Vagina (tissue), 2 donors: ENCODE measurements at places on chromosomes 1 and 21.

DNA sequence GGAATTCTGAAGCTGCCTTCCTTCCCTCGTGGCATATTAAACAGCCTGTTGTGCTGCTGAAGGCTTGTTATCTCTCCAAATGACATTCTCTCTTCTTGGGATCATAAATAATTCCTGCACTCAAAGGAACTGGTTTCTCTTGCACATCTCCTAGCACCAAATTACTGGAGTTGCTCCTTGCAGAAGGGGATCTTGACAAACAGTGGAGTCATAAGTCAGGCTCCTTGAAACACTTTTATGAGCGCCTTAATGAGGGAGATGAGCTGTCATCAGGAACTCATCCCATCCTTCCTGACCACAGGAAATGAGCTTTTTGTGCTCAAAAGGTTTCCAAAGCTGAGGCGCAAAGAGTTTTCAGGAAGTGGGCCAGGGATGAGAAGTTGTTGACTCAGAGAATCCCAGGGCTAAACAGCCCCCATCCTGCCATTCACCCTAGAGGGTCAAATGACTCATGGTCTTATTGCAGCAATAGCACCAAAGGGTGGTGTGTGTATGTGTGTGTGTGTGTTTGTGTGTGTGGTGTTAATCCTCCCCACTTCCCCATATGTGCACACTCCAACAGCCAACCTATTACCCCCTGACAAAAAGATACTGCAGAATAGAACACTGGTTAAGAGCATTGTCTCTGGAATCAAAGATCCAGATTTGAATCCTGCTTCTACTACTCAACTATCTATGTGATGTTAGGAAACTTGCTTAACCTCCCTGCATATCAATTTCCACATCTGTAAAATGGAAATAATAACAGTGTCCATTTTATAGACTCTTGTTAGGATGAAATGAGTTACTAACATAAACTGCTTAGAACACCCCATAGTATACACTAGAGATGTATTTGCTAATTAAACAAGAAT is 2.8 kb upstream of the PHC2 start:
- no peak for DNase-seq
- no peak overlapping the region for H3K4me3 ChIP-seq
- no peaks in the 10 kb centered on the region for H3K27me3 ChIP-seq
- peak overlapping the region; percentile 53 for H3K27ac ChIP-seq

DNA sequence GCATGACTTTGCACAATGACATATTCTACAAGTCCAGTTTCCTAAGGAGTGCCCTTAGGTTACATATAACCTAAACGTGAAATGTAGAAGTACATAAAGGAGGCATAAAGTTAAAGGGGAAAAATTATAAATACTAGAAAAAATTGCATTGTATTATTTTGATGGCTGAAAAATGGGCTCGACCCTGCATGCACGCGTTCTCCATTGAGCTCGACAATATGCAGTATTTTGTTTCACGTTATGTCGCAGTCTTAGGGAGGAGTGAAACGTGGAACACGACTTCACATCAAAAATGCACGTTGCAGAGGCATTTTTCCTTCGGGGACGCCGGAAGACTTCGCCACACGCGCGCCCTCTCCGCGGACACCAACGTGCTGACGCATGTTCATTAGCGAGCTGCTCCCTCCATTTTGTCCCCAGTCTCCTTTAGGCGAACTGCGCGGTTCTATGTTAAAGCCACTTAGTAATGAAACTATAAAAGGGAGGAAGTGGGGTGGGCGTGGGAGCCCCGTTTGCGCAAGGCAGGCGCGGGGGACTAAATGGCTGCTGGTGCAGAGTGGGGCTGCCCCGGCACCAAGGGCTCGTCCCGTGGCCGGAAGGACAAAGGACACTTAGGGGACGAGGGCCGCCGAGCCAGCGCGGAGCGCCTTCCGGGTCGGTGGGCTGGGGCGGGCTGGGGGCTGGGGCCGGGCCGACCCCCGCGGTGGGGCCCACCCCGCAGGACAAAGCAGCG is 749 bp upstream of the COX20 start:
- peaks cover 34% of the 10 kb centered on the region for H3K4me1 ChIP-seq
- H3K27me3 ChIP-seq: no peaks in the 10 kb centered on the region
- H3K36me3 ChIP-seq: peaks cover 6% of the 10 kb centered on the region

DNA sequence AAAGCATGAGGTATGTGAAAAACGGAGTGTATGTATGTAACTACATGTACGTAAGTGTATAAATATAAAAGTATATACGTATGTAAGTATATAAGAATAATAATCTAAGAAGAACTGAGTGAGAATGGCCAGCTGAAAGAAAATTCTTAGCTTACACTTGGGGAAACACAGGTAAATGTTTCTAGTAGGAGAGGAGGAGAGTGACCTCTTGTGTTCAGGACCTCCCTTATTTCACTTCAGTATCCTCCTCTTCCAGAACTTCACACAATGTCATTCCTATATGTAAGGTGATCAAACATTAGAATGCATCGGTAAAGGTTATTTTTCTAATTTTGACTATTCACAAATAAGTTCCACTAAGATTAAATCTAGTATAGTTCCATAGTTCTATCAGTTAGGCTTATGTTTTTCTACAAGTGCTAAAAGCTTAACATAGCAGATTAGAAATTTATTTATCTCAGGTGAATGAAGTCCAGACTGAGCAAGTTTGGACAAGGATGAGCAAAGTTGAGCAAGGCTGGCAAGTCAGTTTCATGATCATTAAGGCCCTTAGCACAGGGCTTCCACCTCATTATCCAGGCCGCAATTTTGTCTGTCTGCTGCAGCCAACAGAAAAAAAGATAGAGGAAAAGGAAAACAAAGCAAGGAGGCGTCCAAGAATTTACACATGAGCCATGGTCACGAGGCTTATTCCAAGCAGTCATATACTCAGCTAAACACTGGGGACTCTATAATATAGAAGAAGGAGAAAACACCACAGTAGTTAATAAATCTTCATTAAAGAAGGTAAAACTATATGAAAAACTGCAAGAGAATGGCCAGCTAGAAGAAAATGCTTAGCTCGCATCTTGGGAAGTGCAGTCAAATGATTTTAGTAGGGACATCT is 7.1 kb upstream of the MROH9 start:
- H3K27me3 ChIP-seq: no peaks in the 10 kb centered on the region
- no peak overlapping the region for H3K27ac ChIP-seq
- peaks cover 18% of the 10 kb centered on the region for H3K4me1 ChIP-seq
- H3K4me3 ChIP-seq: no peak overlapping the region
- H3K36me3 ChIP-seq: no peaks in the 10 kb centered on the region
- DNase-seq: no peak

- DNase-seq: no peak
- no peaks in the 10 kb centered on the region for H3K36me3 ChIP-seq
- no peak overlapping the region for H3K4me3 ChIP-seq
- H3K4me1 ChIP-seq: peaks cover 6% of the 10 kb centered on the region
These were observed 4.3 kb downstream of the TP73 start for GRCh38 chr1:3656450-3657095.

- no peak overlapping the region for H3K27ac ChIP-seq
- no peak for DNase-seq
- no peaks in the 10 kb centered on the region for H3K4me1 ChIP-seq
- no peaks in the 10 kb centered on the region for H3K27me3 ChIP-seq
- no peak overlapping the region for H3K4me3 ChIP-seq
These were observed 61.6 kb downstream of the PTPRC start for GRCh38 chr1:198700396-198700795.

GRCh38 chr1:107680579-107680985 is 284.4 kb downstream of the VAV3 start:
- no peaks in the 10 kb centered on the region for H3K27me3 ChIP-seq
- no peak overlapping the region for H3K4me3 ChIP-seq
- H3K27ac ChIP-seq: no peak overlapping the region
- H3K4me1 ChIP-seq: peaks cover 20% of the 10 kb centered on the region

- no peak for DNase-seq
- no peak overlapping the region for H3K4me3 ChIP-seq
- no peaks in the 10 kb centered on the region for H3K36me3 ChIP-seq
- H3K4me1 ChIP-seq: no peaks in the 10 kb centered on the region
- no peak overlapping the region for H3K27ac ChIP-seq
These were observed 16.7 kb downstream of the NMNAT1 start for GRCh38 chr1:9960011-9960410.

DNA sequence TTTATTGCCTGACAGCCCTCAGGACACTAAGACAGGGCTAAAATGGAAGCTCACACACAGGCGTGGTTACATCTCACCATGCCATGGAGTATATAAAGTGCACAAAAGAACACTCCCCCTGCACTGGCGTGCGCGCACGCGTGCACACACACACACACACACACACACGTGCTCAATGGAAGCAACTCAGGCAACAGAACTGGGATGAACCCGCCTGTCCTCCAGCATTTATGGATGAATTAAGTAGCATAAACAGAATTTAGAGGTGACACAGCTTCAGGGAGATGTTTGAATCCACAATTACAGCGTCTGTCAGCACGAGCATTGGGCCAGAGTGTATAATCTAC is 146.5 kb upstream of the COA6 start:
- no peak overlapping the region for H3K27ac ChIP-seq
- H3K36me3 ChIP-seq: no peaks in the 10 kb centered on the region
- no peaks in the 10 kb centered on the region for H3K27me3 ChIP-seq
- DNase-seq: no peak
- H3K4me1 ChIP-seq: no peaks in the 10 kb centered on the region

DNA sequence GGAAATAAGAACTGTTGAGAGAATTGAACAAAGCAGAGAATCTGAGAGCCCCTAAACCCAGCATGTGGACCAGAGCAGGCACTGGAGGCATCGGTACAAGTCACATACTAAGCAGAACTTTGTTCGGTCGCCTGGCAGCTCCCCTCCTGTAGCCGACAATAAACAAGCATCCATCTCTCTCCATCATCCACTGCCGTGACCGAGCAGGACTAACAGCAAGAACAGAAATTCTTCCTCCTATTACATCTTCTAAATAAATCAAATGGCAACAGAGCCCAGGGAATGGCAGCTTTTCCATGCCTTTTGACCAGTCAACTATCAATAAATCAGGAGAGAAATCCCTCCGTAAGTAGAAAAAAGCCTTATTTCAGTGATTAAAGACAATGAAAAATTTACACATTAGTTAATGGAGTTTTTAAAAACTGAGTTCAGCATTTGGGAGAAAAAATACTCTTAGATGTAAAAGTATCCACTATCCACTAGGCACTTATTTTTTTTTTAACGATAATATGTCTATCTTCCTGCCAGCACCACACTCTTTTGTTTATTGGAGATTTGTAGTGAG is 36.5 kb downstream of the PTPN14 start:
- peaks cover 28% of the 10 kb centered on the region for H3K4me1 ChIP-seq
- no peak overlapping the region for H3K4me3 ChIP-seq
- H3K27me3 ChIP-seq: no peaks in the 10 kb centered on the region
- H3K36me3 ChIP-seq: no peaks in the 10 kb centered on the region
- no peak for DNase-seq
- H3K27ac ChIP-seq: no peak overlapping the region

DNA sequence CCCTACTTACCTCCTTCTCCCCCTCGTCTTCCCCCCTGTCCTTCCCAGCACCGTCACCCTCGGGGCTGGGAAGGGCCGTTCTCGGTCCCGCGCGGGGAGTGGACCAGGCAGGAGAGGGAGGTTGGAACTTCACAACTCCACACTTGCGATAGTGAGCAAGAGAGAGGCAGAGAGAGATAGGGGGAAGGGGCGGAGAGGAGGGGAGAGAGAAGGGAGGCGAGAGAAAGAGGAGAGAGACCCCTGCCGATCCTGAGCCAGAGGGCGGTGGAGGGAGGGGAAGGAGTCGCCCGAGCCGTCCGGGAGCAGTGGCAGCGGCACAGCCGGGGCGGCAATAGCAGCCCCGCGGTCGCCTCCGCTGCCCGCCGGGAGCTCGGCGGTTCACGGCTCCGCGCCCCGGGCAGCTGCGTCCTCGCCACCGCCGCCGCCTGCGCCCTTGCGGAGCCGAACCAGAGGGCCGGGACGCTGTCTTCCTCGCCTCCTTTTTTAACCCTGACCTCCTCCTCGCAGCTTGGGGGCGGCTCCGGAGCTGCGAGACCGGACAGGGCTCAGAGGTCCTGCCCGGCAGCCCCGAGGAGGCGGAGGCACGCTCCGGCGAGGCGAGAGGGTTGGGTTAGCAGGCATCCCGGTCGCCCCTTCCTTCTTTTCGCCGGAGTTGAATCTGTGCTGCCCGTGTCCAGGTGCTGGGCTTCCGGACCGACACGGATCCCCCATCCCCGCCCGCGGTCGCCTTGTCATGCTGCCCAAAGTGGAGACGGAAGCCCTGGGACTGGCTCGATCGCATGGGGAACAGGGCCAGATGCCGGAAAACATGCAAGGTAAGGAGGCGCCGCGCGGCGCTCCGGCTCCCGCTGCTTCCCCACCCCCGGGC is 11.7 kb downstream of the NR5A2 start:
- H3K27me3 ChIP-seq: no peaks in the 10 kb centered on the region
- H3K4me3 ChIP-seq: peak overlapping the region; percentile 40
- H3K4me1 ChIP-seq: peaks cover 53% of the 10 kb centered on the region
- no peak for DNase-seq
- peak overlapping the region; percentile 21 for H3K27ac ChIP-seq
- H3K36me3 ChIP-seq: no peaks in the 10 kb centered on the region

- peak overlapping the region; percentile 76 for H3K4me3 ChIP-seq
- no peaks in the 10 kb centered on the region for H3K36me3 ChIP-seq
- H3K4me1 ChIP-seq: peaks cover 29% of the 10 kb centered on the region
- H3K27ac ChIP-seq: peak overlapping the region; percentile 30
- no peak for DNase-seq
These were observed 1.2 kb downstream of the GLIS1 start for GRCh38 chr1:53737648-53738204.

DNA sequence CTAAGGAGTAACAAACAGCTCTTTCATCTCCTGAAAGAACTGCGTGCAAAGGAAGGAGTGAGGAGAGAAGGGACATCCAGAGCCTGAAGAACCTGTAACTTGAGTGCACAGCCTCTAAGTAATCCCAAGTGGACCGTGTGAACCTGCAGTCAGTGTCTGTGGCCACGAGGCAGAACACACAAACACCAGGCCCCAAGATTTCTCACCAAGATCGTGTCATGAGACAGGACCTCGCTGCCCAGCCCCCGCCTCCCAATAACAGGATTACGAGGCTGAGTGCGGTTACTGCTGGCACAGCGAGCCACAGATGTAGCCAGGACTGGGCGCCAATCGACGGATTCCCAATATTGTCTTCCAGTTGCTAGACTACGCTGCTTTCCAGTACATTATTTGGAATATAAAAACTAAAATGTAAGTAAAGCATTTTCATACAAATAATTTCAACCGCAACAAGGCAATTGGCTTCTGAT is 101.3 kb upstream of the SLC25A33 start:
- H3K27me3 ChIP-seq: no peaks in the 10 kb centered on the region

DNA sequence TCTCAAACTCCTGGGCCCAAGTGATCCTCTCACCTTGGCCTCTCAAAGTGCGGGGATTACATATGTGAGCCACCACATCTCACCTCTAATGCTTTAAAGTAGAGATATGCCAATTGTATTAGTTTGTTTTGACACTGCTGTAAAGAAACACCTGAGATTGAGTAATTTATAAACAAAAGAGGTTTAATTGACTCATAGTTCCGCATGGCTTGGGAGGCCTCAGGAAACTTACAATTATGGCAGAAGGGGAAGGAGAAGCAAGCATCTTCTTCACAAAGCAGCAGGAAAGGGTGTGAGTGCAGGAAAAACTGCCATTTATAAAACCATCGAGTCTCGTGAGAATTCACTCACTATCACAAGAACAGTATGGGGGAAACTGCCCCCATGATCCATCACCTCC is 3.5 kb upstream of the MYCL start:
- H3K4me3 ChIP-seq: no peak overlapping the region
- no peak for DNase-seq
- H3K4me1 ChIP-seq: peaks cover 20% of the 10 kb centered on the region
- H3K36me3 ChIP-seq: no peaks in the 10 kb centered on the region
- H3K27me3 ChIP-seq: no peaks in the 10 kb centered on the region
